ENCODE measurements at places on chromosomes 2 and 18.
A peak's percentile ranks its signal among the peaks of the same experiment; 100 is the strongest.

- no peak for DNase-seq
These were observed 42.5 kb upstream of the NFATC1 start for GRCh38 chr18:79353267-79353666.

DNA sequence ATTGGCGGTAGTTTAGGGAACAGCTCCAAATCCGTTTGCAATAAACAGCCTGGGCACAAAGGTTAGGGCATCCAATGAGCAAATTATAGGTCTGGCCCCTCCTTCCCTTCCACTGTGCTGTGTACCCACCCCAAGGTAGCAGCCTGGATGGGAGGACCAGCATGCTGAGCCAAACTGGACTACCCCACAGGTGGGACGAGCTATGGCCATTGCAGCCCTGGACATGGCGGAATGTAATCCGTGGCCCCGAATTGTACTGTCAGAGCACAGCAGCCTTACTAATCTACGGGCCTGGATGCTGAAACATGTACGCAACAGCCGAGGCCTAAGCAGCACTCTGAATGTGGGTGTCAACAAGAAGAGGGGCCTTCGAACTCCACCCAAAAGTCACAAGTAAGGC, 6.7 kb downstream of the AGBL5 start:
- DNase-seq = no peak

- no peak for DNase-seq
These were observed 94.4 kb upstream of the SATB2 start for GRCh38 chr2:199552141-199552540.

DNA sequence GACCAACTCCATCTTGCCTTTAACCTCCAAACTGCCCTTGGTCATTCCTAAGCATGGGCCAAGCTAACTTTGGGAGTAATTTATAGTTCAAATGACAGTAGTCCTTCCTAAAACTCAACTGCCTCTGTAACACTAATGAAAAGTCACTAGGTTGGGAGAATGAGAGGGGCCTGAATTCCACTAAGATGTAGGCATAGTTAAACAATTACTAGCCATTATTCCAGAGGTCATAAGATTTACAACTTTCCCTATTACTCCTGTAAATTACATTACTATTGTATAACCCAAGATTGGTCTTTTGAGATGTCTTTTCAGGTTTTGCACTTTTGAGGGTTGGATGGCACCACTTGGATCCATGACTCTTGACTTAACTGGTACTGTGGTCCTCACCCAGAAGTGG, 94.6 kb downstream of the SPP2 start:
- DNase-seq = no peak

- DNase-seq = no peak
These were observed 52.4 kb downstream of the ASAP2 start for GRCh38 chr2:9258953-9259399.

DNA sequence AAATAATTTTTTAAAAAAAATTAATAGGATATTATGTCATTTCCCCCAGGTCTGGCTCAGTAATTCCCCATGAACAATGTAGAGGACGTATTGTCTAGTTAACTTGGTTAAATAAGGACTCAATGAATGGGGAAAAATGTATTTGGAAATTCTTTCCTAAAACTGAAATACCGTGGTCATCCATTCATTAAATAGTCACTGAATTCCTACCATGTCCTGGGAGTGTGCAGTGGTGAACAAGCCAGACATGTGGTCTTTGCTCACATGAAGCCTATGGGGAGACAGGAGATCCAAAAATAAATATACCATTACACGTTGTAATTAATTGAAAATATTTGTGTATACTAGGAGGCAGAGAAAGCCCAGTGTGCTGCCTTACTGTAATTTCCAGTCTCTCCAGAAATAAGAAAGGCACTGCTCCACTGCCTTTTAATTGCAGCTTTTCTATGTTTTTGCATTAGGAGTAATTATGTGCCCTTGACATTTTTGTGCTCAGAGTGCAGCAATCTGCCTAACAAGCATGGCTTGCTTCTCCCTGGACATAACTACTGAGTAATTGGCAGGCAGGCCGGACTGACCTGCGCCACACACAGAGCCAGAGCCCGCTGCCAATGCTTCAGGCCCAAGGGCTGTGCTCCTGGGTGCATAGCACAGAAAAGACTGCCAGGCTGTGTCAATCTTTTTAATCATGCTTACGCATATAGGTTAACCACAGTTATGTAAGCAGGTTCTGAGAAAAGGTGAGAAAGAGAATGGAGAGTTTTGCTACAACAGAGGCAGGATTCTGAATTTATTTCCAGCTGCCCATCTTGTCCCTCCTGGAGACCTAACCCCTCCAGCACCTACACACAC, 22.2 kb upstream of the TTC39C start:
- DNase-seq = peak; percentile 30

DNA sequence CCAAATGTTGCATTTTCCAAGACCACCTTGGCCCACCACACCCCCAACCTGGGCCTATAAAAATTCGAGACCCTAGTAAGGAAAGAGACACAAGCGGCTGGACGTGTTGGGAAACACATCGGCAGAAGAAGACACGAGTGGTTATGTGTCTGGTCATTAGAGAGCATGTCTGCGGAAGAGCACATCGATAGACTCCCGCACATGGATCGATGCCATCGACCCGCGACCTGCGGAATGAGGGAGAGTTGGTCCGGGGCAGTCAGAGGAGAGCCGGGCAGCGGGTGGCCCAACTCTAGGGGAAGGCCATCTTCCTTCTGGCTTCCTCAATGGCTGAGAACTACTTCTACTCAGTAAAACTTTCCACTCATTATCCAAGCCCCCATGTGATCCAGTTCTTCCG, 219.4 kb downstream of the TGIF1 start:
- DNase-seq = no peak

DNA sequence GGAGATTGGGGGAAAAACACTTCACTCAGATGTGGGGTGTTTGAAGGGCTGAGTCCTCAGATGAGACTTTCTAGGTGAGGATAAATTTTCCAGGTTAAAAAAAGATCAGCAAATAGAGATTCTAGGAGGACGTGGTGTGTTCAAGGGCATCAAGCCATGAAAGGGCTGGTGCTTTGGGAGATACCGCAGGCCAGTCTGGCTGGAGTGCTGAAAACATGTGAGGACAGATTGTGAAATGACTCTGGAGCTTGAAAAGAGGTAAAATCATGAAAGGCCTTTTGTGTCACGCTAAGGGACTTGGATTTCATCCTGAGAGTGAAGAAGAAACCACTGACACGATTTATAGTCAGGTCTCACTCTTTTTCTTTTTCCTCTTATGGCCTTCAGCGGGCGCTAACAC, 320.5 kb downstream of the DPP10 start:
- DNase-seq = no peak

GRCh38 chr2:74919827-74920226, 38.6 kb upstream of the POLE4 start:
- peak; percentile 51 for DNase-seq

DNA sequence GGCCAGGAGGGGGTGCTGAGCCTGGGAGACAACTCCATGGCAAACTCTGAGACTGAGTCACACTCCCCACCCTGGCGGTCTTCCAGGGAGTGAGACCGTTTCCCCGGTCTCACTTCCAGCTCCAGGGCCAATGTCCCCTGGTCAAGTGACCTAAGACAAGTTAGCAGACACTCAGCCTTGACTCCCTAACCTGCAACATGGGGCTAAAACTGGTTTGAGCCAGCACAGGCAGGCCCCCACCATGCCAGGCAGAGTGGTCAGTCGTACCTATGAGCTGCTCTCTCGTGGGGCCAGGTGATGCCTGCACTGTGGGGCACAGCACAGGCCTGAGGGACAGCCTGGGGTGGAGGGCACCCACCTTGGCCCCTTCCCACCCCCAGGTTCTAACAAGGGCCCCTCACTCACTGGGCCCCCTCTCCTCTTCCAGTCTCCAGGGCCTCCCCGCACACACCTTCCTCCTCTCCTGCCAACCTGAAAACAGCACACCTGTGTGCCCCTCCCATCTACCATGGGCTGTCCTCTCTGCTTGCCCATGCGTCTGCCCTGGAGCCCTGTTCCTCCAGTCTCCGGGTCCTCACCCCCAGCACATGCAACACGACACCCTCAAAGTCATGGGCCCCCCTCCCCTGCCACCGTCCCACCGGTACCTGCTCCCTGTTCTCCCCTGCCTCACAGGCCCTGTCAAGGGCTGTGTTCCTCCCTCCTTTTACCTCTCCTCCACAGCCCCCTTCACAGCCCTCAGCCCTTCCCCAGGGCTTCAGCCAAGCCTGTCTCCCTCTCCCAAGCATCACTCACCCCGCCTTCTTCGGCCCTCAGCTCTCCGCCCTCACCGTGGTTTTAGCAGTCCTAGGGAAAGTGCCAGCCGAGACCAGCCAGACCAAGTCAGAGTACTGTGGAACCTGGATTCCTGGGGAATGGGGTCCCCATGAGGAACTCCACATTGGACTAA, 1.6 kb downstream of the GPR17 start:
- DNase-seq = no peak

DNA sequence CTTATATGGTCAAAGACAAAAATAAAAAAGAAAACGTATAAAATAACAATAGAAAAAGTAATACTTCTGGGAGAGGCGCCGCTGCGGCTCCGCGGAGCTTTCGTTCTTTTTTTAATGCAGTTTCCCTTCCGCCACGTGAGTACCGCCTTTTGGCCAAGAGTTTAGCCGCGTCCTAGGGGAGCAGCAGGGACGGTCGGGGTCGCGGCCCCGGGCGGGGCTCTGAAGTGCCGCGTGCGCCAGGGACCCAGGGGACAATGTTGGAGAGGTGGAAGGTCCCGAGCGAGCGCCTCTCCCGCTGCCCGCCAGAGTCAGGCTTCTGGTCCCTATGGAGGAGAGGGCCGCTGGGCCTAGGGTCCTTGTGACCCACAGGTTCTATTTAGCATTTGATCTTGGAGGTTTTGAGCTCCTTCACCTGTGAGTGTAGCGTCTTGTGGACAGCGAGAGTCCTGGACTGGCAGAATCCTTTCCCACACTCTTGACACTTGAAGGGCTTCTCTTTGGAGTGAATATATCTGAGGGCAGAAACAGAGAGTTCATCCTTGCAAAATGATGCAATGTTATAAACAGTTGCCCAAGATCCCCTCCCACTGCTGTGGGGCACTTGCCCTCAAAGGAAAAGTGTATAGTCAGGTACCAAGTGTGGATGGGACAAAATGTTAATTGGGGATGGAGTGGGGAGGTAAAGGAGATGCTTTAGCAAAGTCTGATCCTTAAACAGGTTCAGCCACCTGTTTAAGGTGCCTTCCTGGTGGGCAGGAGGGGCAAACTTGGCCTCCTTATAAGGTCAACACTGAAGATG, 6.3 kb downstream of the OSR1 start:
- no peak for DNase-seq

- DNase-seq = peak; percentile 20
These were observed 9.4 kb upstream of the PRLH start for GRCh38 chr2:237556773-237557632.

DNA sequence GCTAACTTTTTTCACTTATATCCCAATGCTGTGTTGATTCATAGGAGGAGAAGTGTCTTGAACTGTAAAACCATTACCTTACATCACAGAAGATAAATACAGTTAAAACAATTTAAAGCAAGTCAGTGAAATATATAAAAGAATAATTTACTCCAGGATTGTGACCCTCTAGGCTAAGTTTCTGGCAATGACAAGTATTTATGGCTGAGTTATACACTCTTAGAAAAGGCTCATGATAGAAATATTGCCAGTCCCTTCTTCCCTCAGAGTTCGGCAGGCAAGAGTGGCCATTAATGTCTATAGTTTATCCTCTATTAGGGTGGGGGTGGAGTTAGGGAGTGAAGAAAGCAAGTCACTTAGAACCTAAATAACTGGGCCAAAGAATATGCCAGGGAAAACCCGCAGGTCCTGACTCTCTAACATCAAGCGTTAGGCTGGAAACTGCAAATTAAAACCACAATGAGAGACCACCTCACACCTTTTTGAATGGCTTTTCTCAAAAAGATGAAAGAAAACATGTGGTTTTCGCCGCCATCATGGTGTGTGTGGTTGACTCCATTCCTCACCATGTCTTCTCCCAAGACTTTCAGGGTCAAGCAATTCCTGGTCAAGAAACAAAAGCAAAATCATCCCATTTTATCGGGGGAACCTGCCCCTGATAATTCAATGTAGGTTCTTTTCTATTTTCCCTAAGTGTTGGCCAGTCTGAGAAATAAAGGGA, 69.3 kb downstream of the CD226 start:
- DNase-seq = no peak

DNA sequence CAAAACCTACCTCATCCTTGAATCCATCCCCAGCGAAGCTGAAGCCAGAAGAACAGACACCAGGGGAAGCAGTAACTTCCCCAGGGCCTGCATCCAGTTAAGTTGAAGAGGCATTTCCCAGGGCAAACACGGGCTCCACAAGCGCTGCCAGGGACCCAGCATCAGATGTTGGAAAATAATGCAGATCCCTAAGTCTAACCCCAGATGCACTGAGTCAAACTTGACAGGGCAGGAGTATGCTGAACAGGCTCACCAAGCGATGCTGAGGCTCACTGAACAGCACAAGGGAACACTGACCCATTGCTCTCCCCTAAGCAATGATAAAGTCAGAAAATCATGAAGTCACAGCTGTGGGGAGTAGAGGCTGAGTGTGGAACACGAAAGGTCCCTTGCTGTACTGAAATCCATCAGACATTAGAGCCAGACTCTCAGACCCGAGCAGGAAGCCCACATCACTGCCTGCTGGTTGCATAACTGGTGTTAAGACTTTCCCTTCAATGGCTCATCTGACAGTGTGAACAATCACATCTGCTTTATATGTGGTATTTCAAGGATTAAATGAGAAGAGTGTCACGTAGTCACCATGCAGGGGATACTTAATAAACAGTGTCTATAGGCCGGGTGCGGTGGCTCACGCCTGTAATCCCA, 36.2 kb downstream of the TNS1 start:
- no peak for DNase-seq

GRCh38 chr2:49359721-49360406, 205.5 kb upstream of the FSHR start:
- DNase-seq = no peak

GRCh38 chr18:25704071-25704470, 352.1 kb upstream of the ZNF521 start:
- DNase-seq = no peak

DNA sequence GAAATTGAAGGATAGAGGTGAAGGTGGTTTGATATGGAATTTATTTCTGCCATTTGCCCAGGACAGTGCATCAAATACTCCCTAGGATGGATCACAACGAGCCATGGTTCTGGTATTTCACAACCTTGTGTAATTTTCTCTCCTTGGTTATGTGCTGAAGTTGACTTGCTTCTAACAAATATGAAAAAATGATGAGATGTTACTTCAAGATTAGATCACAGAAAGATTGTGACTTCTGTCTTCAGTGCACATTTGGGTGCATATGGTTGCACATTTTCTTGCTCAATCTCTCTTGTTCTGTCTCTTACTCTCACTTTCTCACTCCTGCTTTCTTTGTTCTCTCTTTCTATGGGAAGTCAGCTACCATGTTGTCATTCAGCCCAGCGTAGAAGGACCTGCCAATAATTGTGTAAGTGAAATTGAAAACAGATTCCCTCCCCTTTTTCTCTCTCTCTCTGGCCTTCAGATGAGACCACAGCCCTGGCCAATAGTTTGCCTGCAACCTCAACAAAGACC, 104.6 kb upstream of the RMDN2 start:
- no peak for DNase-seq

DNA sequence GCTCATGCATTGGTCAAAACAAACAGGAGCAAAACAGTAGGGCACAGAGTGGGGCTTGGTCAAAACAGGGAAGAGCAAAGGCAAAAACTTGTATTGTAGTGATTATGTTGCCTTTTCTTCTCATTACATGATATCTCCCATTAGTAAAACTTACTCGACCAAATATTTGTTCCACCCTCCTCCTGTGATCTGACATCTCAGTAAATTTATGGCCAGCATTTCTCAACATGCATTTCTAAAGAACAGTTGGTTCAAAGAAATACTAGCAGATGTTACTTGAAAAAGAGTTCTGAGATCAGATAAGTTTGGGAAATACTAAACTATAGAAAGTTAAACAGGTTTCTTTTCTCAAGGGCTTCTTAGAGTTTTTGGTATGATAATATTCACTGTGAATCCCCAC, 423.1 kb downstream of the FIGN start:
- no peak for DNase-seq

Measured in stimulated activated naive CD4-positive, alpha-beta T cell treated with Interleukin-2 at 50 U/mL for 16 hours (primary cell).